ENCODE measurements at places on chromosomes 13 and 19. TPM values are rescaled to one million over a fixed set of nuclear protein-coding genes. Genes with fewer than 3 reads are reported as not detected.

DNA sequence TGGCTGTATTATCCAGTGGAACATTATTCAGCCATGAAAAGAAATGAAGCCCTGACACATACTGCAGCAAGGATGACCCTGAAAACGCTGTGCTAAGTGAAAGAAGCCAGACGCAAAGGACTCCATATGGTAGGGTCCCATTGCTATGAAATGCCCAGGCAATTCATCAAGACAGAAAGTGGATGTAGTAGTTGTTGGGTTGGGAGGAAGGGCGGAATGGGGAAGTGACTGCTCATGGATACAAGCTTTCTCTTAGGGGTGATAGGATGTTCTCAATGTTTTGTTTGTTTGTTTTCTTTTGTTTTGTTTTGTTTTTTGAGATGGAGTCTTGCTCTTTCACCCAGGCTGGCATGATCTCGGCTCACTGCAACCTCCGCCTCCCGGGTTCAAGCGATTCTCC lies 11.1 kb upstream of the CEACAM16 start:
- H3K36me3 ChIP-seq = no peaks in the 10 kb centered on the region
- no peak overlapping the region for H3K4me3 ChIP-seq
- peaks cover 3% of the 10 kb centered on the region for H3K27me3 ChIP-seq
- no peak overlapping the region for H3K27ac ChIP-seq
- peaks cover 32% of the 10 kb centered on the region for H3K4me1 ChIP-seq
- no peak for DNase-seq

DNA sequence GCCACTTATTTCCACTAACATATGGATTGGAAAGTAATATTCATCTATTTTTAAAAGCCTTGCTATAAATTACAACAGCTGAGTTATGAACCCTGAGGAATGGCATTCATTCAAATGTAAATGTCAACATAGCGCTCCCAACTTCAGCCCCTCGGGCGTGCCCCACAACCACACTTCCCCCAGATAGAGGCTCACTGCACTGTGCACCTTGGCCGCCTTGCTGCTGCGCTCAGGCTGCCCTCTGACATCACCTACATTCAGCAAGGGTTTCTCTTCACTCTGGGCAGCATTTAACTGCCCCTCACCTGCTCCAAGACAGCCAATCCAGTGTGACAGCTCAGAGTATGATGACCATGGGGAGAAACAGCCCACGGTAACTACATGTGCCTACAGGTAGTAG lies 35.1 kb downstream of the SIAH3 start:
- DNase-seq = no peak
- H3K27me3 ChIP-seq = no peaks in the 10 kb centered on the region
- H3K27ac ChIP-seq = no peak overlapping the region

DNA sequence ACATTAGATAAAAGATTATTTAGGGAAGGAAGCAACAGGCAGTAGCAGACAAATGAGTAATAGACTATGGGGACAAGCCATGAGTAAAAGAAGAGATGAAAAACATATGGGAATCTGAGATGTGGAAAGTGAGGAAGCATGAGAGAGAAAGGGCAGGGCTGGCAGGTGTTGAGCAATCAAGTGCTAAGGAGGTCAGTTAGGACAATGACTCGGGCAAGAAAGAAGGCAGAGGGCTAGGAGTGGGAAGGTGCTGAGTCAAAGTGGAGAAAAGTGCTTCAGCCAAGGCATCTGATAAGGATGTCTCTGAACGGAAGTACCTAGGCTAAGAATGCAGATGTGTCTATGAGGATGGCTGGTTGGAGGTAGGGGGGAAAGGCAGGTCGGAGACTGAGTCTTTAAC lies 291.9 kb upstream of the HTR2A start:
- H3K4me1 ChIP-seq = no peaks in the 10 kb centered on the region
- H3K27ac ChIP-seq = no peak overlapping the region
- no peak overlapping the region for H3K4me3 ChIP-seq

- H3K4me1 ChIP-seq = no peaks in the 10 kb centered on the region
- no peak overlapping the region for H3K4me3 ChIP-seq
- no peaks in the 10 kb centered on the region for H3K36me3 ChIP-seq
- DNase-seq = no peak
- no peaks in the 10 kb centered on the region for H3K27me3 ChIP-seq
These were observed 300.6 kb upstream of the KLHL1 start for GRCh38 chr13:70408865-70409264.

DNA sequence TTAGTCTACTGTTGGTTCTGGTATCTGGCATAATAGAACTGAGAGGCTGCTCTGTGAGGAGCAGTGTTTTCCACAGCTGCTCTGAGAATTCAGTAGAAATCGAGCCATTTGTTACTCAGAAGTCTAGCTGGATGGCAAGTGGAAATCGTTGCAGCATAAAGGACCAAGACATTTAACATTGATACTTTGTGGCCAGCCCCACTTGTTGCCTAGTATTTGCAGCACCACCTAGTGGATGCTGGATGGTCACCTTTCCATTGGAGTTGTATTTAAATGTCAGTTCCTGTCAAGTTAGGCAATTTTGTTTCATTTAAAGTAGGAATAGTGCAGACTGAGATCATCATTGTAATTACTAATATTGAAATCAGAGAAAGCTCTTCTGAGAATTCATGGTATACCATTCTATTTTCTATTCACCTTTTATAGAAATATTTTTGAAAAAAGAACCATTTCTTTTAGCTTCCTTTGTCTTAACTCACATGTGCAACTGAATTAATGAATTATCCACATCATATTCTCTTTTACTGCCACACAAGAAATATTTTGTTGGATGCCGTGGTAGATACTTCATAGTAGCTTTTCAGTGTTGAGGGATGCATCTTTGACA lies 64.6 kb downstream of the PDS5B start:
- H3K4me3 ChIP-seq = no peak overlapping the region
- H3K27ac ChIP-seq = peak overlapping the region; percentile 70
- DNase-seq = peak; percentile 41
- H3K4me1 ChIP-seq = peaks cover 35% of the 10 kb centered on the region

DNA sequence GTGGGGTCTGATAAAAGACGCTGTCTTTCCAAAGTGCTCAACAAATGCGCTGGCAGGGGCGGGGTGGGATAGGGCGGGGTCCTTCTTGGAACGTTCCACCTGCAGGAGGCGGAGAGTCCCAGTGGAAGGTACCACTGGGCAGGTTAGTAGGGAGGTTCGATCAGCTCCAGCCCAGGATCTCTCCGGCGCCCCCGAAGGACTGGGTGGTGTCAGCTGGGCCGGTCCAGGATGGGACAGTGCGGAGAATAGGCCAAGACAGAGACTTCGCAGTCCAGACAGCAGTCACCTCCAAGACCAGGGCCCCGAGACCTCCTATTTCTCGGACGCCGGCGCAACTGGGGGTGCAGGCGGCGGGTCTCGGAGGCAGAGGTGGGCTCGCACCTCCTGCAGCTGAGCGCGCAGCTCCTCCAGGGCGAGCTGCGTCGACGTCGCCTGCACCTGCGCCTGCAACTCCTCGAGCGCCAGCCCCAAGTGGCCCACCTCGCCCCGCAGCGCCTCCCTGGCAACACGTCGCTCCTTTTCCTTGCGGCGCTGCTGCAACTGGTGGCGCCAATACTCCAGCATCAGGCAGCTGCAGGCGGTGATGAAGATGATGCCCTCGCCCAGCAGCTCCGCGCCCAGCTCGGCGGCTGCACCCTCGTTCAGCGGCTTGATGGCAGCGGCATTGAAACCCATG lies 21.6 kb downstream of the VASP start:
- peaks cover 8% of the 10 kb centered on the region for H3K4me1 ChIP-seq
- H3K27me3 ChIP-seq = no peaks in the 10 kb centered on the region
- H3K27ac ChIP-seq = no peak overlapping the region
- DNase-seq = no peak

GRCh38 chr13:96426167-96426566 lies 336.3 kb downstream of the HS6ST3 start:
- H3K36me3 ChIP-seq = no peaks in the 10 kb centered on the region
- H3K4me1 ChIP-seq = no peaks in the 10 kb centered on the region
- no peak overlapping the region for H3K27ac ChIP-seq
- DNase-seq = no peak

GRCh38 chr13:103066781-103067345 lies 646 bp upstream of the SLC10A2 start:
- H3K27me3 ChIP-seq = no peaks in the 10 kb centered on the region
- H3K4me3 ChIP-seq = no peak overlapping the region
- H3K36me3 ChIP-seq = no peaks in the 10 kb centered on the region
- DNase-seq = no peak

Gene ZNF723
- total RNA-seq = not detected

DNA sequence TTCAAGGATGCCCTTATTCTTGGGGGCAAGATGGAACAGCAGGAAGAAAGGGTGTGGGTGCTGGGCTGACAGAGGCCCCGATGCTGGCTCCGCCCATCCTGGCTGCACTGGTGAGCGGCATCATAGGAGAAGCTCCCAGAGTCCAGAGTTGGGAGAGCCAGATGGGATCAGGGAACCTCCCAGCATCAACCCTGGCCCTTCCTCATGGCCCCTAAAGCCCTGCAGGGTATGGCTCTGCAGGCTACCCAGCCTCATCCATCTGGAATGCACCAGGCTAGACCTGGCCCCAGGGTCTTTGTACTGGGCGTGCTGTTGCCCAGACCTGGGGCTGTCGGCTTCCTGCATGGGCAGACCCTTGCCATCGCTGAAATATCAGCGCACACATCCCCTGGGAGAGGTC lies 7.9 kb upstream of the ELL start:
- H3K36me3 ChIP-seq = peaks cover 16% of the 10 kb centered on the region
- DNase-seq = no peak
- H3K4me3 ChIP-seq = no peak overlapping the region

- H3K27me3 ChIP-seq = no peaks in the 10 kb centered on the region
- peaks cover 23% of the 10 kb centered on the region for H3K36me3 ChIP-seq
- DNase-seq = no peak
- no peak overlapping the region for H3K27ac ChIP-seq
- H3K4me3 ChIP-seq = no peak overlapping the region
- peaks cover 14% of the 10 kb centered on the region for H3K4me1 ChIP-seq
These were observed 4.8 kb downstream of the ISYNA1 start for GRCh38 chr19:18433015-18433691.

Gene FLT3
- not detected for total RNA-seq

- DNase-seq = no peak
- H3K27ac ChIP-seq = no peak overlapping the region
- no peak overlapping the region for H3K4me3 ChIP-seq
- peaks cover 13% of the 10 kb centered on the region for H3K27me3 ChIP-seq
- peaks cover 2% of the 10 kb centered on the region for H3K4me1 ChIP-seq
These were observed 7.9 kb downstream of the CAB39L start for GRCh38 chr13:49435992-49436391.

Gene MUC16
- not detected for total RNA-seq

Gene ADGRE3
- not detected for total RNA-seq

GRCh38 chr19:4910594-4911281 lies 1.4 kb downstream of the UHRF1 start:
- DNase-seq = peak; percentile 16
- peaks cover 48% of the 10 kb centered on the region for H3K36me3 ChIP-seq
- peak overlapping the region; percentile 88 for H3K4me3 ChIP-seq
- H3K27me3 ChIP-seq = no peaks in the 10 kb centered on the region

GRCh38 chr13:63381078-63381859 lies 1965.6 kb upstream of the PCDH20 start:
- no peak overlapping the region for H3K27ac ChIP-seq
- no peaks in the 10 kb centered on the region for H3K4me1 ChIP-seq
- H3K36me3 ChIP-seq = no peaks in the 10 kb centered on the region
- no peak for DNase-seq

GRCh38 chr13:53368948-53369347 lies 340.3 kb downstream of the OLFM4 start:
- no peaks in the 10 kb centered on the region for H3K4me1 ChIP-seq
- no peak overlapping the region for H3K27ac ChIP-seq
- no peaks in the 10 kb centered on the region for H3K27me3 ChIP-seq
- H3K36me3 ChIP-seq = no peaks in the 10 kb centered on the region
- no peak for DNase-seq

- no peaks in the 10 kb centered on the region for H3K4me1 ChIP-seq
- H3K27me3 ChIP-seq = no peaks in the 10 kb centered on the region
- H3K4me3 ChIP-seq = no peak overlapping the region
- no peaks in the 10 kb centered on the region for H3K36me3 ChIP-seq
- DNase-seq = no peak
- H3K27ac ChIP-seq = no peak overlapping the region
These were observed 545.1 kb downstream of the EFNB2 start for GRCh38 chr13:105990256-105990958.

GRCh38 chr13:41254902-41255301 lies 8.5 kb downstream of the MTRF1 start:
- H3K4me3 ChIP-seq = no peak overlapping the region
- no peaks in the 10 kb centered on the region for H3K27me3 ChIP-seq
- peaks cover 11% of the 10 kb centered on the region for H3K4me1 ChIP-seq
- H3K27ac ChIP-seq = no peak overlapping the region
- H3K36me3 ChIP-seq = peaks cover 71% of the 10 kb centered on the region

Gene ZNF613
- 3.6 TPM for total RNA-seq

DNA sequence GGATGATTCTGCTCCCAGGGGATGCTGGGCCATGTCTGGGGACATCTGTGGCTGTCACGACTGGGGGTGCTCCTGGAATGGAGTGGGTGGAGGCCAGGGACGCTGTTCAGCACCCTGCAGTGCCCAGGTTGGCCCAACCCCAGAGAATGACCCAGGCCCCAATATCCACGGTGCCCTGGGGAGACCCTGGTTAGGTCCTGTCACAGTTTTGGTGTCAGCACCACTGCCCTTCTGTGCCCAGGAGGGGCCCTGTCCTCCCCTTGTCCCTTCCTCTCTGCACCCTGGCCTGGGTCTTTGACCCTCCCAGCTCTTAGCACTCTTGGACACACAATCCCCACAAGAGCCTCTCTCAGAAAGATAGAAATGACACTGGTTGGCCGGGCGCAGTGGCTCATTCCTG lies 85.3 kb downstream of the GADD45B start:
- peaks cover 5% of the 10 kb centered on the region for H3K27me3 ChIP-seq
- no peaks in the 10 kb centered on the region for H3K36me3 ChIP-seq
- peaks cover 29% of the 10 kb centered on the region for H3K4me1 ChIP-seq
- no peak overlapping the region for H3K4me3 ChIP-seq

Gene OLFM2
- 0.89 TPM for total RNA-seq

Gene SELENOV
- total RNA-seq = not detected

Gene FLT1
- 29.9 TPM for total RNA-seq

Gene ZNF530
- total RNA-seq = 5.2 TPM

Gene WASF3
- 0.25 TPM for total RNA-seq

- peak overlapping the region; percentile 81 for H3K27ac ChIP-seq
- DNase-seq = peak; percentile 50
- H3K4me3 ChIP-seq = peak overlapping the region; percentile 45
- H3K36me3 ChIP-seq = peaks cover 73% of the 10 kb centered on the region
- no peaks in the 10 kb centered on the region for H3K27me3 ChIP-seq
These were observed 97.7 kb upstream of the DOCK9 start for GRCh38 chr13:99075268-99076191.

- no peak overlapping the region for H3K27ac ChIP-seq
- peaks cover 10% of the 10 kb centered on the region for H3K4me1 ChIP-seq
- peaks cover 25% of the 10 kb centered on the region for H3K36me3 ChIP-seq
- peaks cover 11% of the 10 kb centered on the region for H3K27me3 ChIP-seq
- H3K4me3 ChIP-seq = no peak overlapping the region
These were observed 1.2 kb downstream of the CPT1C start for GRCh38 chr19:49692147-49692506.

GRCh38 chr19:42191855-42192254 lies 25.6 kb downstream of the DEDD2 start:
- H3K4me1 ChIP-seq = peaks cover 25% of the 10 kb centered on the region
- no peaks in the 10 kb centered on the region for H3K27me3 ChIP-seq
- H3K4me3 ChIP-seq = no peak overlapping the region
- H3K27ac ChIP-seq = peak overlapping the region; percentile 60
- no peak for DNase-seq

GRCh38 chr13:75566658-75567057 lies 17.1 kb downstream of the UCHL3 start:
- peaks cover 10% of the 10 kb centered on the region for H3K4me1 ChIP-seq
- H3K27me3 ChIP-seq = no peaks in the 10 kb centered on the region
- no peak overlapping the region for H3K4me3 ChIP-seq
- DNase-seq = no peak
- peaks cover 40% of the 10 kb centered on the region for H3K36me3 ChIP-seq

Gene NCAN
- 0.23 TPM for total RNA-seq

Gene ATP8B3
- total RNA-seq = 11.3 TPM

Data from activated T-helper 2 cell treated with anti-CD3 and anti-CD28 coated beads, Interferon-gamma antibody, Interleukin-2, Interleukin-4, amounts not matched to agents 10 μg/mL and 5 μg/mL and 100 μg/mL, durations not matched to agents 14 hours and 24 hours and 36 hours (primary cell).